ENCODE measurements at places on chromosomes 11 and 22.

DNA sequence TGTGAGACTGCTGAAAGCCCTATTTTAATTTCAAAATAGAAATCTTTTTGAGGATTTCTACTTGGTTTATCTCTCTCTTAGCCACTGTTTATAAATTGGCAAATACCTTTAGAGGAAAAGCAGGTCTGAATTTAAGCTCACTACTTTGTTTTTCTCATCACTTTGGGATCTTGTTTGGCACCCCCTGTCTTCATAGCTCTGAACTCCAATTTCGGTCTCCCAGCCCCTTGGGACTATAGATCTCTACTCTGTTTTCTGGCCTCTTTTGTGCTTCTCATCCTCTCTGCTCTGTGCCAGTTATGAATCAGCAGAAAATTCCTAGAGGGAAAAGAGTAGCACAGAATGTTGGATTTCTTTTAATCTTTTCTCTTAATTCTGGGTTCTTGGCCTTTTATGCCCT is 118.3 kb downstream of the CYP2R1 start:
- DNase-seq, result no peak

- DNase-seq, result no peak
These were observed 58.3 kb upstream of the RASD2 start for GRCh38 chr22:35482311-35482710.

DNA sequence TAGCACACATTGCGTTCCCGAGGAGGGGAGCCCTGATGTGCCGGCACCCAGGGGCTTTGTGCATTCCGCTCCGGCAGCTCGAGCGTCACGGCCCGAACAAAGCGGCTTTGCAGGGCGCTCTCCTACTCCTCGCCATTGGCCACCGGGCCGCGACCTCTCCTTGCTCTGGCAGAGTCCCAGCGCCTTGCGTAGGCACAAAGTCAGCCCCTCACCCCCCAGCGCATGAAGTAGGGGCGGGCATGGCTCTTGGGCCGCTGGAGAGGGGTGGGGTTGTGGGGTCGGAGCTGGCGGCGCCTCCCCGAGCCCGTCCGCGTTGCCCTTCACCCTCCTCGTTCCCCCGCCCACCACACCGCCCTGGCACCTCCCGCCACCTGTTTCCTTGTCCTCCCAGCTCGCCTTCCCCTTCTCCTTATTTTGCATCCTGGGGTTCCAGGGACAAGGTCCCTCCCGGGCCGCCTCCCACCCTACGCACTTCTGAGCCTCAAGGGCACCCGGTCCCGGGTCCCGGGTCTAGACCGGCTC is 753 bp upstream of the PPARA start:
- no peak for DNase-seq

DNA sequence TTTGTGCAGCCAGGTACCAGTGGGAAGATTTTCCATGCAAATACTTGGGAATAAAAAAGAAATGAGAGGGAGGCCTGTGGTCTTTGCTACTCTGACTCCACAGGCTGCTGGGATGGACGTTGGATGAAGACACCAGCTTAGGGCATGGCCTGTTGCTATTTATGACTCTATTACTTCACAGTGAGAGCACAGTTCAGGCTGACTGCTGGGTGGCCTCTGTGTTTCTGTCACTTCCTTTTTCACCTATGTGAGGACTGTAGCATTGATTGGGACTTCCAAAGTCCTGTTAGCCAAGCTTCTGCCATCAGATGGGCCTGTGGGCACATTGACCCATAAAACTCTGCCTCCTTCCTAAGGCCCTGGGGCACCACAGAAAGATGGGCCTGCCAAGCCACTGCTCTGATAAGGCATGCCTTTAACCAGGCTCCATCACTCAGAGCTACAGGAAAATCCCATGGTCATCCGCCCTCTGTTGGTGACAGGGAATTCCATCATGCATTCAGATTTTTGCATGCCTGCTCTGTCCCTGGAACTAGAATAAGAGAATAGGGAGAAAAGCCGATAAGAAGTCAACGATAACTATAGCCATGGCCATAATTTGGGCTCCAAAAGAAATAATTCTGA is 64.6 kb downstream of the KCNJ1 start:
- DNase-seq, result no peak

DNA sequence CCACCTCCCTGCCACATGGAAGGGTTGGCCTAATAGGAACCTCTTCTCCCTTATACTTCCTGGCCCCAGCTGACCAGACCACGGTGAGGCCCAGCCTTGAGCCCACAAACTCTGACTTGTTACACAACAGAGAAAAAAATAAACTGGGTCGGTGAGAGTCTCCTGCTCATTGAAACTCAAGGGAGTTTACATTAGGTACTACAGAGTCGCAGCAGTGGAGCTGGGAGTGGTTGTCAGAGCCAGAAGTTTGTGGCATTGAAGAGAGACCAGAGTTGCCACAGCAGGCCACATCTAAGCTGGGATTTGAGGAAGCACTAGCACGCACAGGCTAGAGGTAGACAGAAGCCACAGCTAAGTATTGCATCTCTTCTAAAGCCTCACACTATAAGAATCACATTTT is 296.2 kb downstream of the DDX10 start:
- DNase-seq, result no peak

GRCh38 chr11:128927683-128928336 is 14.9 kb downstream of the TP53AIP1 start:
- DNase-seq, result no peak

DNA sequence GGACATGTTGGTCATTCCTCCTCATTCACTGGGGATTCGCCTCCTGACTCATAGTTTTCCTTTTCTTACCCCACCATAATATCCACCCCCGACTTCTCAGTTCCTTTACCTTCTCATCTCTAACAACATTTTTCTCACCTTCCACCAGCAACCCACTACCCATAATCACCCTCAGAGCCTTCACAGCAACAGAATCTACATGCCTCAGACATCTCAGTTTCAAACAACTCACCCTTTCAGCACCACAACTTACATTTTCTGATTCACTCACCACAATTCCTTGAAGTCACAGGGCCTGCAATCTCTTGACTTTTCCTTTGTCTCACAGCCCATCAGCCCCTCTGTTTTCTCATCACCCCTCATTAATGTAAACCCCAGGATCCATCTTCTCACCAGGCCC is 2.3 kb upstream of the MTNR1B start:
- DNase-seq, result no peak

DNA sequence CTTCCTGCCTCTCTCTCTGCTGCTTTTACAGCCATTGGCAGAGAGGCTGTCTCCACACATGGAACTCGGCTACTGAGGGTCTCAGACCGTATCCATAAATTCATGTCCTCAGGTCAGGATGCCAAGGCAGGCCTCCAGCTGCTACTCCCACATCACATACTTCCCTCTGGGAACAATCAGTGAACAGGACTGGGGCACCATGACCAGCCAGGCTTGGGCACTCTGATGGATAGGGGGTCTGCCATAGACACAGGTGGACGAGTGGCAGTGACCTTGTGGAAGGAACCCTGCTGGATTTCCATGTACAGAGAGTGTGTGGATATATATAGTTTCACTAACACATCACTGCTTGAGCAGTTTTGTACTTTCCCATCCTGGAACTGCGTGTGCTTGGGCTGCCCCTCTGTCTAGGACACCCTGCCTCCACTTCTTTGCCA is 97.7 kb upstream of the PARVA start:
- DNase-seq, result peak; percentile 10

DNA sequence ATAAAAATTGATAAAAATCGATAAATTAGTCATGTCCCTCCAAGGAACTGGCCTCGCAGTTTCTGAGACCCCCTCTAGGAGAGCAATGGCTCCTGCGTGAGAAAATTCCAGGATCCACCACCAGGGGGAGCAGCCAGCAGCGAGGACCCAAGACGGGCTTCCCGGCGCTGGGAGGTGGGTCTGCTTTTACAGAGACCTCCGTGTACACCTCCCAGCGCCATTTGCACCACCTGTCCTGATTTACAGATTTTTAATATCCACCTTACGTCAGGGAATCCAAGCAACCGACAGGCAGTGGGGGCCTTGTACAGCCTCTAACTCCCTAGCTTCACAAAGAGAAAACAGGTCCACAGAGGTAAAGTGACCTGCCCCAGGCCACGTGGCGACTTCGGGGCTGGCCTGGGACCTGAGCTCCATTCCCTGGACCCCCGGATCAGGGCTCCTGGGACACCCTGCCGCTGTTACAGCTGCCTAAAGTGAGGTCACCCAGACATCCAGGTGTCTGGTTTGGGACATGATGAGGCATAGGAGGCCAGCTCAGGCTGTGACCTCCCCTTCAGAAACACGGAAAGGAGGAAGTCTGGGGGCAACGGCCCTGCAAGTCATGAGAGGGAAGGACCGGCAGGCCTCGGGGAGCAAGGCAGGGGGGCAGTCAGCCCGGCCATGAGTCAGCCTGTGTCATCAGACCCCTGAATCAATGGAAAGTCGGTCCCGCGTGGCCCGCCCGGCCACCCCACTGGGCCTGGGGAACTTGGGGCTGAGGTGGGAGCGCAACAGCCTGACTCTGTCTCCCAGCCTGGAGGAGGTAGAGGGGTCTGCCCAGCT is 3.5 kb downstream of the OSM start:
- peak; percentile 80 for DNase-seq

- DNase-seq, result peak; percentile 14
These were observed 40.3 kb upstream of the GRAMD4 start for GRCh38 chr22:46579751-46580449.

GRCh38 chr22:46070215-46070802 is 80.0 kb upstream of the PPARA start:
- peak; percentile 23 for DNase-seq

DNA sequence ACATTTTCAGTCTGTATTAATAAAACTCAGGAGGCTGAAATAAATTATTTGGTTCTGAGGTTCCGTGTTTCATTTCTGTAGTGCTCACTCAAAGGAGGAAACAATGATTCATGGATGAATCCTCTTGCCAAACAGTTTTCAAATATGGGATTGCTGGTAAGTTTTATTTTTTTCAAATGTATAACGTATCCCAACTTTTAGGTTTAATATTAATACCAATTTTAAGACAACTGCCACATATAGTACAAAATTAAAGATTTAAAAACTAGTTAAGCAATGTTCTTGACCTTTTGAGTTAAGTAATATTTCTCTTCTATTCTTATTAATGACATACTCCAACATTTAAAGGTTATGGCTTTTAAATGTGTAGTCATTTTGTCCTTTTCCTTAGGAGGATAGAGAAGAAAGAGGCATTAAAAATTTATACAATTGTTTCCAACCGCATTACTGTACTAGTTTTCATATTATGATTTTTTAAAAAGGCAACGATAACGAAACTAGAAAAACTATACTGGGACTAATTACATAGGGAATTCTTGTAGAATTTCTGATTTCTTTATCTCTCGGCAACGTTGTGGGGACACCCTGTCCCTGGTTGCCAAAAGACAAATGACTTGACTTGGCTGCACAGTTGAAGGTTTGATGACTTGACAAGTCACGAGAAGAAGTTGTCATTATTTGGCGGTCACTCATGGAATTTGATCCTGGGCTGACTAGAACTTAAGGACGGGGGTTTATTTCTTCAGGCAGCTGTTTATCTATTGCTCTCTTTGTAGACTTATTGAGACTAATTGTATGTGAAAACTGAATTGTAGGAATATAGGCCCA is 69.1 kb upstream of the ADSL start:
- no peak for DNase-seq
